Neural crest cell (in vitro differentiated cells): ENCODE measurements at places on chromosomes 5 and 9. TPM values are rescaled to one million over a fixed set of nuclear protein-coding genes. Genes with fewer than 3 reads are reported as not detected.

LCN9 gene
- total RNA-seq = 0.30 and 0.66 TPM in 2 replicates

REEP2 gene
- total RNA-seq = 55.1 and 59.2 TPM in 2 replicates

RNF183 gene
- total RNA-seq = not detected in 2 replicates

FAM151B gene
- 1.9 and 2.0 TPM in 2 replicates for total RNA-seq

UBTD2 gene
- total RNA-seq = 73.3 and 74.0 TPM in 2 replicates

WHRN gene
- 8.9 and 9.5 TPM in 2 replicates for total RNA-seq

TXNDC8 gene
- not detected in 2 replicates for total RNA-seq

DNA sequence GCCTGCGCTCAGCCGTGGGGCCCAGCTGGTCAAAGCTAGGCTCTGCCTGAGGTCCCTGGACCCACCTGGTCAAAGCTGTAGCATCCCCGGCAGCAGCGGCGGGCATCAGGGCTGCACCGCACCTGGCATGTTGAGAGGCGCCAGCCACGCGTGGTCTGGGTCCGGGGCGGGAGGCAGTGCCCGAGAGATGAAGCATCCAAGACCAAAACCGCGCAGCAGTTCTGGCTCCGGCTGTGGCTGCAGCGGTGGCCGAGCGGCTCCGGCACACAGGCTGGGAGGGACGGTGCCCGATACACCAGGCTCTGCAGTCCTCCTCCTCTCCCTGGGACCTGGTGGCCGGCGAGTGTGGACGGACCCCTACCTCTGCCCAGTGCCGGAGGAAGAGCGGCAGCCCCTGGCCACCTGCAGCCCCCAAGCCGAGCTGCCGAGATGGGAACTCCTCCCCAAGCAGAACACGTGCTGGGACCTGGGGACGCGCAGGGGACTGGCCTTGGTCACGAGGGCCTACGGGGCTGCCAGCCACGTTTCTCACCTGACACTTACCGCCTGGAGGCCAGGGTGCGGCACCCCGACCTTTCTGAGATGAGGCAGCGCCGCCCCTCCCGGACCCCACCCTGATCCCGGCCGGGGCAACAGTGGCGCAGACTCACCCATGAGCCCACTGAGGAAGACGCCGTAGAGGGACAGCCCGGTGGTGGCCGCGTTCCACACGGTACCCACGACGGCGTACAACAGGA is 33.0 kb downstream of the SLC9A3 start:
- H3K4me1 ChIP-seq = peaks cover 3% of the 10 kb centered on the region
- DNase-seq = no peak
- peaks cover 38% of the 10 kb centered on the region for H3K27me3 ChIP-seq
- H3K4me3 ChIP-seq = no peak overlapping the region

GRCh38 chr5:163108351-163108750 is 329.0 kb upstream of the CCNG1 start:
- no peak overlapping the region for H3K27ac ChIP-seq
- H3K27me3 ChIP-seq = no peaks in the 10 kb centered on the region
- no peaks in the 10 kb centered on the region for H3K4me1 ChIP-seq

DNA sequence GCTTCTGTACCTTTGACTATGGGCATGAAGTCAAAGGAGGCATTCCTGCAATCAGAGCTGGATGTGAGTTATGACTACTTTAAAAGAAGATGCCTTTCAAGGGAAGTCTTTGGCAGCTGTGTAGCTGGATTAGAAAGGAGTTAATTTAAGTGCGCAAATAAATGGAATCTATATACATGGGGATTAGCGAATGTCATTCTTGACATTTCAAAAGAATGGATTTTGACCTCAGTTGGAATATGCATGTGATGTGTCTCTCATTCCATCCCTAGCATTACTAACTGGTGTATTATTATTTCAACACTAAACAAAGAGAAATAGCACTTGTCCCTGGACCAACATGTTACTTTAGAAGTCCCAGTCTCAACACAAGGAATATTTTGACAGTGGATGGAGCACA is 359.6 kb upstream of the SLC24A2 start:
- no peak for DNase-seq
- H3K27ac ChIP-seq = no peak overlapping the region
- no peak overlapping the region for H3K4me3 ChIP-seq
- peaks cover 18% of the 10 kb centered on the region for H3K4me1 ChIP-seq
- no peaks in the 10 kb centered on the region for H3K36me3 ChIP-seq

GRCh38 chr5:149683964-149684363 is 46.1 kb upstream of the PPARGC1B start:
- no peak for DNase-seq
- peaks cover 27% of the 10 kb centered on the region for H3K27me3 ChIP-seq
- no peaks in the 10 kb centered on the region for H3K4me1 ChIP-seq
- H3K4me3 ChIP-seq = no peak overlapping the region
- H3K36me3 ChIP-seq = no peaks in the 10 kb centered on the region
- H3K27ac ChIP-seq = no peak overlapping the region

- H3K27me3 ChIP-seq = no peaks in the 10 kb centered on the region
- no peak overlapping the region for H3K4me3 ChIP-seq
- peaks cover 61% of the 10 kb centered on the region for H3K36me3 ChIP-seq
- peaks cover 4% of the 10 kb centered on the region for H3K4me1 ChIP-seq
- DNase-seq = no peak
- H3K27ac ChIP-seq = no peak overlapping the region
These were observed 33.4 kb downstream of the MVB12B start for GRCh38 chr9:126360073-126360472.

- H3K4me3 ChIP-seq = no peak overlapping the region
- no peak for DNase-seq
- no peak overlapping the region for H3K27ac ChIP-seq
- H3K27me3 ChIP-seq = no peaks in the 10 kb centered on the region
These were observed 94.4 kb downstream of the ANKH start for GRCh38 chr5:14777187-14777586.

DNA sequence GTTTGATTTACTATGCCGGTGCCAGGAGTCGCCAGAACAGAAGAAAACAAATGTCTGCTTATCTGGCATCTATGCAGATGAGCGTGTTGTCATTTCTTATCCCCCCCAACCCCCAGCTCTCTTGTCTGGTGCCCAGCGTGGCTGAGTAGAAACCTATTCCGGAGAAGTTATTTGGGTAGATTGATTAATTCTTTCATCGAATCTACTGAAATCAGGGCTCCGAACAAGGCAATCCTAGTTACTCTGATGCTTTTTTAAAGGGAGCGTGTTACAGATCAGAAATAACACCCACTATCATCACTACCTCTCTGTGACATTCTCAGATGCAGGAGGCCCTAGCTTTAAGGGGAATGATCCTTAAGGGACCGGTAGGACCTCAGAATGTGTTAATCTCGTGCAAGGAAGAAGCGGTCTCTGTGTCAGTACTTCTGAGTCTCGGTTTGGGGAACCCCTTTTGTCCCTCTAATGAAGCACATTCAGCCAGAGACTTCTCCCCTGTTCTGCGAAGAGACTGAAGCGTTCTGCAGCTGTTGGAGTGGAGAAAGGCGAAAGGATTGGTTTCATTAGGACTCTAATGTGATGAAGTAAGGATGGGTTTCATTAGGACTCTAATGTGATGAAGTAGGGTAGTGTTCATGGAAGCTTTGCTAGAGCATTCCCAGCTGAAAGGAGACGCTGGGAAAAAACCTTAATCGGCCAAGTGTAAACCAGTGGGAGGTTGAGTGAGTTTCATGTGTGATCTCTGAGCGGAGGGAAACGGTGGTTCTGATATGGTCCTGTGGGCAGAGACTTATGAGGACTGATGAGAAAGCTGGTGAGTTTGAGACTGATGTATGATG is 1.5 kb downstream of the PIP5K1B start:
- H3K4me3 ChIP-seq = peak overlapping the region; percentile 95
- H3K4me1 ChIP-seq = peaks cover 34% of the 10 kb centered on the region
- no peaks in the 10 kb centered on the region for H3K36me3 ChIP-seq
- peaks cover 71% of the 10 kb centered on the region for H3K27me3 ChIP-seq

DNA sequence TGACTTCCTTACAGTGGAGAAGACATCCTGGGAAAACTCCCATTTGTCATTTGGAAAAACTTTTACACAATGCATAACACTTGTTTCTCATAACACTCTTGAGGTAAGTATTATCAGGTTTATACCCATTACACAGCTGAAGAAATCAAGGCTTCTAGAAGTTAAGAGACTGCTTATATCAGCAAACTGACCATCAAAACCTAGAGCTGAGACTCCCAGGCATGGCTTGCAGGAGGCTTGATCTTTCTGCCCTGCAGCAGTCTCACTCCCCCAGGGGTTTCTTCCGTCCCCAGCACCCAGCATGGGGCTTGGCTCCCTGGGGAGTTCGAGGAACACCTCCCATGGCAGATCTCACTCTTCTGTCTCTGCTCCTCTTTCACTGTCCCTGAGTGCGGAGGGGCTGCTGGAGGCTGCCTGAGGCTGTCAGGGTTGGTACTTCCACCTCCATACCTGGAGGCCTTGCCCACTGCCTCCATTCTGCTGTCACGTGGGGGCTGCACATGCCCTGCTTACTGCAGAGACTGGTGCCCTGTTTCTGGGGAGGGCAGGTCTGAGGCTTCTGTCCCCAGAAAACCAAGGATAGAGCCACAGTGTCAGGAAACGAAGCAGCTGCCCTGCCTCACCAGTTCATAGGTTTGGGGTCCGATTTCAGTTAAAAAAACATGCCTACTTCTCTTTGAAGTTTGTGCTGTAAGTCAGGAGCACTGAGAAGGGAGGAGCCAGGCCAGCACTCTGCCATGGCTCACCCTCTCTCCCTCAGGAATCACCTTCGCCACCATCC is 202.5 kb downstream of the PAX5 start:
- H3K27ac ChIP-seq = no peak overlapping the region
- no peak overlapping the region for H3K4me3 ChIP-seq
- no peaks in the 10 kb centered on the region for H3K36me3 ChIP-seq

DNA sequence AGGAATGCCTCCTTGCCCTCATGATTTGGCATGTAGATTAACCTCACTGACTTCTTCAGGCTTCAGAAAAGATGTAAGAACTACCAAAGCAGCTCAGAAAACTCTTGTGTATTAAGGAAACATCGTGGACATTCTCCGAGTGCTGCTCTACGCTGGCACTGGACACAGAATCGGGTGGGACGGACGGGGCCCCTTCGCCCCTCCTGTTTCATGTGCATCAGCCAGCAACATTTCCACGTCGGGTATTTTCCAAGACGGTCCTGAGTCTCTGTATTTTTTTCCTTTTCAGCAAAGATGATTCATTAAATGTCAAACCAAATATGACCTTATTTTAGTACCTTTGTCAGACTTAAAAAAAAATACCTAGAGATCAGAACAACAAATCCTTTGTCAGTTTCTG is 583.6 kb downstream of the CCDC171 start:
- peaks cover 18% of the 10 kb centered on the region for H3K4me1 ChIP-seq
- no peak overlapping the region for H3K4me3 ChIP-seq
- H3K27ac ChIP-seq = no peak overlapping the region
- no peaks in the 10 kb centered on the region for H3K27me3 ChIP-seq
- no peak for DNase-seq

DNA sequence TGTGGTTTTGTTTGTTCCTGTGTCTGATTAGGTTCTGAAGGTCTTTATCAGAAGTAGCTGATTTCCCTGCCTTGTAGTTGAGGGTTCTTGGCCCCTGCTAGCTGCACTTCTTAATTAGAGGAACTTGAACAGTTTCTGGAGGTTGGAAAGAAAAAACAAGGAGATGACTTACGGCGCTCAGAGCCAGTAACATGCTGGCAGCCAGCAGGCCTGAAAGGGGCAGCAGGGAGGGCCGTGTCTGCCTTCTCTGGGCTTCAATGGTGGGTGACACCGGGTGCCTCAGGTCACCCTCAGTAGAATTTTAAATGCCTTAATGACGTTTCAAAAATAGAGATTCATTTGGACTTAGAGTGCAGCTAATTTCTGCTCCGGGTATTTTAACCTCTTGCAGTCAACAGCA is 15.8 kb downstream of the UBE2QL1 start:
- no peak overlapping the region for H3K27ac ChIP-seq
- peaks cover 21% of the 10 kb centered on the region for H3K4me1 ChIP-seq
- no peak overlapping the region for H3K4me3 ChIP-seq
- peaks cover 11% of the 10 kb centered on the region for H3K27me3 ChIP-seq
- H3K36me3 ChIP-seq = no peaks in the 10 kb centered on the region
- no peak for DNase-seq

DNA sequence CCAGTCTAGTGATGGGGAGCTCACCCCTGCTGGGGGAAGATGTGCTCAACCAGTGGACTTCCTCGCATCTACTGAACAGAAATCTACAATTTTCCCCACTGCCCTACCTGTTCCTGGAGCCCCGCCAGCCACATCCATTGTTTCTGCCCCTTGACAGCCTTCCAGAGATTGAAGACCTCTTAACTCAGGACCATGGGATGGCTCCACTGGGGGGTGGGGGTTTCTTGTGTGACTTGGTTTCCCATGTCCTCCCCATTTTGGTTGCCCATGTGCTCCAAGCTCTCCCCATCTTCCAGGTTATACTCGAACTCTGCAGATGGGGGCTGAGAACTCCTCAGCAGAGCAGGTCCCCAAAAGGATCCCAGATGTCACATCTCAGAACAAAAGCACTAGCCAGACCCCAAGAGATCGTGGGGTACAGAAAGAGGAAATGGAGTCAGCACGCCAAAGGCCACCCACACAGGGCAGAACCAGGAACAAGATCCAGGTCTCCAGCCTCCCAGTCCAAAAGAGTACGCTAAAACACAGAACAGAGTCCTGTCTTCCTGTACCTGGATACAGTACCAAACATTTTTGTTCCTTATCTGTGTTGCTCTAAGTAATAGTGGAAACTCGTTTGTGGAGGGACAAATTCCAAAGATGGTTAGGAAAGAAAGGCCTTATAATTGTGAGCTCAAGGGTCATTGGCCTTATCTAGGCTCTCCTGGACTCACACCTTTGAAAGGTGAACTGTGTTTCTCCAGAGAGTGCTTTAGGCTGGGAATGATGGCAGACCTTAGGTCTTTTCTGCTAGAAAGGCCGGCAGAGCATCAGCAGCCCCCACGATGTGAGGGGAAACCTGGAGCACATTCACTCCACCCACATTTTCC is 15.8 kb downstream of the CORO2A start:
- DNase-seq = no peak
- peak overlapping the region; percentile 35 for H3K27ac ChIP-seq
- no peaks in the 10 kb centered on the region for H3K36me3 ChIP-seq
- H3K27me3 ChIP-seq = no peaks in the 10 kb centered on the region
- H3K4me1 ChIP-seq = peaks cover 48% of the 10 kb centered on the region
- no peak overlapping the region for H3K4me3 ChIP-seq

DNA sequence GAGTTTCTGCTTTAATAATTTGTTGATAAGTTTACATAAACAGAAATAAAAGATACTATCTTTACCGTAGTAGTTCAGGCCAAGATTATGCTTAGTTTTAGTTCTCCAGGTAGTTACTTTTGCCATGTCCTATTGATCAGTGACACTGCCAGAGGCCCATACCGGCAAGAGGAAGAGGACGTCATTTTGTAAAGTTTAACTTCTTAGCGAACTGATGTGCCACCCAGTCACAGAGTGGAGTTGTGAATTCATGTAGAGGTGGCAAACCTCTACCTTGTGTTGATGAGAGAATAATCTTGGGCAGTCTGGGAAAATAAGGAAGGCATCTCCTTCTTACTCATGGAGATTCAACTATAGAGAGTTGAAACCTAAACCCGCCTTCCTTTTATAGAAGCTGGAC is 21.8 kb downstream of the RGMB start:
- no peaks in the 10 kb centered on the region for H3K27me3 ChIP-seq
- peaks cover 42% of the 10 kb centered on the region for H3K4me1 ChIP-seq
- H3K27ac ChIP-seq = no peak overlapping the region
- H3K36me3 ChIP-seq = peaks cover 16% of the 10 kb centered on the region
- no peak for DNase-seq
